Purkinje cell (primary cell): ENCODE measurements at places on chromosomes 13 and 19. TPM values are rescaled to one million over a fixed set of nuclear protein-coding genes. Genes with fewer than 3 reads are reported as not detected.

The NLRP5 gene
- not detected in 2 replicates for polyA plus RNA-seq

The NHLRC3 gene
- polyA plus RNA-seq, result 9.2 and 10.7 TPM in 2 replicates

The SELENOV gene
- not detected in 2 replicates for polyA plus RNA-seq

The CBY2 gene
- polyA plus RNA-seq, result not detected in 2 replicates

The NANOS2 gene
- polyA plus RNA-seq, result not detected in 2 replicates

The MEF2B gene
- not detected in 2 replicates for polyA plus RNA-seq

The TMEM145 gene
- polyA plus RNA-seq, result 7.7 and 7.8 TPM in 2 replicates

The PRODH2 gene
- polyA plus RNA-seq, result not detected in 2 replicates

The OR7A5 gene
- polyA plus RNA-seq, result not detected in 2 replicates

The FOXA3 gene
- polyA plus RNA-seq, result not detected in 2 replicates
